Activated CD4-positive, alpha-beta T cell treated with anti-CD3 and anti-CD28 coated beads, Interleukin-10, Interleukin-2, amounts not matched to agents 100 ng/mL and 50 ng/mL, durations not matched to agents 16 hours and 8 hours (primary cell): ENCODE measurements at places on chromosomes 2 and 18.

GRCh38 chr18:48308755-48309575 lies 100.2 kb downstream of the ZBTB7C start:
- DNase-seq, result no peak

- DNase-seq, result no peak
Observed at GRCh38 chr2:234593636-234594035, 96.8 kb upstream of the ARL4C start.

GRCh38 chr2:168678153-168678853 lies 124.1 kb upstream of the NOSTRIN start:
- DNase-seq, result no peak

DNA sequence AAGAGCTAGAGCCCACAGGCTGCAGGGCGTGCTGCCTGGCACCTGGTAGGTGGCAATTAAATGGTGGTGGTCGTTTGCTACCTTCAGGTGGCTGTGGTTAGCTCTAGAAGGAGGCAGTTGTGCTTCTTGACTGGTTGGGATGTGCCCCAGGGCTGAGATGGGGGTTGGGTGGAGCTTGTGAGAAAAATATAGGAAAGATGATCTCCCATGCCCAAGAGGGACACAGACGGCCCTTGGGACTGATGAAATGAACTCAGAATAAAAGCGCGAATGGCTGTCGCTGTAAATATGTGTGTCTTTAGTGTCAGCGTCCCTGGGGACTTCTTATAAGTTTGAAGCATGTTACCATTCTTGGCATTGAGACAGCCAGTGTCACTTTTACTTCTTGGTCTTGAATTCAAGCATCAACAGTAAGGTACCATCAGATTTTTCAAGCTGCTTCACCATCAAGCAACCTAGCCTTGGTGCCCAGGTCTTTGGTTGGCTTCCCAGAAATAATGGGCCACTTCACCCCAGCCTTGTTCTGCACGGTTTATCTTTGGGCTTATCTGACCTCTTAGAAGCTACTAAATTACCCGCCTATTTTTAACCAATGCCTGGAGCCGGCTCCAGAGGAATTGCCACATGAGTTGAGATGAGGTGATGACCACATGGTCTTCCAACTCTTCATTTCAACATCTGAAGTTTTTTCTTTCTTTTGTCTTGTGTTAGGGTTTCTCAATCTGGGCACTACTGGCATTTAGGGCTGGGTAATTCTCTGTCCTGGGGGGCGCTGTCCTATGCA lies 11.9 kb downstream of the LRRFIP1 start:
- no peak for DNase-seq

- DNase-seq, result no peak
Observed at GRCh38 chr2:41914936-41915335, 132.9 kb upstream of the PKDCC start.
